Stimulated activated CD8-positive, alpha-beta memory T cell treated with anti-CD3 and anti-CD28 coated beads, Interleukin-7, amount 100 ng/mL, for 1 hour (primary cell): ENCODE measurements at places on chromosomes 4 and X.

- DNase-seq, result no peak
Measured at GRCh38 chr4:160213366-160213765, 1110.5 kb downstream of the RAPGEF2 start.

GRCh38 chr4:3202836-3203820 lies 45.8 kb upstream of the MSANTD1 start:
- DNase-seq, result no peak

- DNase-seq, result no peak
Measured at GRCh38 chrX:10519761-10520160, 100.6 kb downstream of the MID1 start.

- no peak for DNase-seq
Measured at GRCh38 chr4:182380771-182381181, 137.6 kb downstream of the TENM3 start.

GRCh38 chr4:74098427-74098994 lies 484 bp downstream of the CXCL2 start:
- no peak for DNase-seq

DNA sequence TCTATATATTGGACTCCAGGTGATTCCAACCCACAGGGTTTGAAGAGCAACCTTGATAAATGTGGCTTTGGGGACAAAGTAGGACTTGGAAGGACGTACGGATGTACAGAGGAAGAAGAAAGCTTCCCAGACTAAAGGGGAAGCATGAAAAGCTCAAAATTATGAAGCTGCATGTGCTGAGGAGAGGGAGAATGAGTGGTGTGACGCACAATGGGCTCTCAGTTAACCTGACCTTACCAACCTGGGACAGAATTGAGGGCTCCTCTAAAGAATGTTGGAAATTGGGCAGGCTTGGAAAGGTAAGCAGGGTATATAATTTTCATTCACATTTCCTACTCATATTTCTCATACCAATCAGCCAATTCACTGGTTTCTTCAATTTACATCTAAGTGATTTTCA lies 10.5 kb upstream of the TIGD2 start:
- DNase-seq, result no peak

- DNase-seq, result no peak
Measured at GRCh38 chr4:111228874-111229273, 606.0 kb upstream of the PITX2 start.
